H1 (cell line): ENCODE measurements at places on chromosomes 16 and 17.

DNA sequence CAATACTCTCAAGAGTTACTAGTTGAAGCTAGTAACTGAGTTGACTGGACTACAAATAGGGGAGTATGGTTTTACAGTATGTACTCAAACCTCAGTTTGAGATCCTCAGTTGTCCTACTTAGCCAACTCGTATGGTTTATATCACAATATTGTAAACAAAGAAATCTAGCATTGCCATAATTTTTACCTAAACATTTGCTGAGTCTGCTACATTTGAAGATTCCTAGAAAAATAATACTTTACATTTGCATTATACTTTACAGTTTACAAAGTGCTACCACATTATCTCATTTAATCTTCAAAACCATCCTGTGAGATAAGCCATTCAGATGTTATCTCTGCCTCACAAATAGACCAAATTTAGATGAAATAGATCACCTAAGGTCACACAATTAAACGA lies 16.3 kb downstream of the CBX1 start:
- no peak for DNase-seq
- no peaks in the 10 kb centered on the region for H3K4me1 ChIP-seq
- H3K27me3 ChIP-seq = no peaks in the 10 kb centered on the region
- H3K4me3 ChIP-seq = no peak overlapping the region

DNA sequence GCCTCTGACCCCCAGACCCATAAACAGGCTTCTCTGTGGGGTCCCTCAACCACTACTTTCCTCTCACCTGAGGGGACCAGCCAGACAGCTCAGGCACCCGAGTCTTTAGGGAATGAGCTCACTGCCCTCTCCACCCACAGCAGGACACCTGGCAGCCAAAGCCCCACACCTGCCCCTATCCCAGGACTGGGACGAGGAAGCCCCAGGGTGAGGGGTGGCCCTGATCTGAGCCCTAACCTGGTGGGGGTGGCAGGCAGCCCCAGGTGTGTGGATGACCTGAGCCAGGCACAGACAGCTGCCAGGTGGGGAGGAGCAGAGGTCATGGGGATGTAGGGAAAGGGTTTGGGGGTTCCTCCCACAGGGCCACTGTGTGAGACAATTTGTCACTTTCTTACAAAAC lies 1.7 kb upstream of the TEX19 start:
- H3K4me1 ChIP-seq = no peaks in the 10 kb centered on the region
- no peak overlapping the region for H3K27ac ChIP-seq
- no peaks in the 10 kb centered on the region for H3K36me3 ChIP-seq
- DNase-seq = no peak
- no peak overlapping the region for H3K4me3 ChIP-seq

GRCh38 chr16:75256696-75257343 lies 5.4 kb upstream of the BCAR1 start:
- no peaks in the 10 kb centered on the region for H3K36me3 ChIP-seq
- H3K4me3 ChIP-seq = no peak overlapping the region
- H3K27me3 ChIP-seq = no peaks in the 10 kb centered on the region

DNA sequence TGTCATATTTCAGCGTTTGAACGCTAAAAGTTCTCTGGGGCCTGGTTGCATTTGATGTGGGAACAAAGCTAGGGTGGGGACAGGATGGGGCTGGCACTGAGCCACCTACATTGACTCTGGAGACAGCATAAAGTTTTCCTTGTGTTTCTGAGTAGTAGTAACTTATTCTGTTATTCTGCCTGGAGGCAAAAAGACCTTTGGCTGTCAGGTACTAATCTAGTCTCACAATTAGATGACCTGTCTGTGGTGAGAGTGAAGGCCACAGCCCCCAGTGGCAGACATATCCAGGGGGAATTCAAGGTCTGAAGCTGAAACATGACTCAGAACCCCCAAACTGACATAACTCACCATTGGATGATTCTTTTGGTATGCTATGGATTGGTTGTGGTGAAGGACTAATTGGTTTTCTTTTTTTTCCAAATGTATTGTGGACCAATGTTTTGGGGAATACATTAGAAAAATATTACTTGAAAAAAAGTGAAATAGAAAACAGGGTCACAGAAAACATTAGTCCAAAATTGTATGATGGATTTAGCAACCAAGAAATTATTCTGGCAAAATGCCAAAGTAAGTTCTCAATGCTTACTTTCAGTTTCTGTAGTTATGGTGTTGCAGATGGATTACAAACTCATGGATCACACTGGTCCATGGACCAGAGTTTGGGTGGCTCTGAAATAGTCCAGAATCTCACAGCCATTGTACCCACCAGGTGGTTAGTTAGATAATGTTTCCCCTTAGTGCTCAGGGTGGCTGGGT lies 10.5 kb upstream of the SALL1 start:
- peaks cover 15% of the 10 kb centered on the region for H3K27me3 ChIP-seq
- no peaks in the 10 kb centered on the region for H3K36me3 ChIP-seq
- H3K4me3 ChIP-seq = no peak overlapping the region

DNA sequence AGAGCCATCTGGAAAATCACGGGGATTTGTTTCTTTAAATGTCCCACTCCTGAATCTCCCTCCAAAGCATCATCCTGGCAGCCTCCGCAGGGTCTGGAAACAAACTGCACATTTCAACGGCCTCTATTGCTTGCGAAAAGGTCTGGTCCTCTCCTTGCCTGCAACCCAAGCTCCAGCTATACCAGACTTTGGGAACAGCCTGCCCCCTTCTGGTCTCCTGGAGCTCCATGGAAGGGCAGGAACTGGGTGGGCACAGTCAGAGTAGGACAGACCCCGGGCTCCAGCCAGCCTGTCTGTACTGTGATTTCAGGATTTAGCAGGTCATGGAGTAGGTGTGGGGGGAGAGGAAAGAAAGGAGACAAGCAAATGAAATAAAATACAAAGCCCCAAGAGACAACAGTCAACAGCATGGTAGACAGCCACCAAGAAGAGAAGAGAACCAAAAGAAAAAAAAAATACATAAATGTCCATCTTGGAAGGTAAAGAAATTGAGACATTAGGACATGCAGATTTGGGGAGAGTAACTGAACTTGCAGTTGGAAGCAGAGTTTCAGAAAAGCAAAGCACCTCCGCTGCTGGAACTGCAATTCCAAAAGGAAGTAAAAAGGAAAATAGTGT lies 2.7 kb downstream of the XYLT1 start:
- peaks cover 13% of the 10 kb centered on the region; the same call in 1 of the 2 replicates for H3K4me1 ChIP-seq
- no peaks in the 10 kb centered on the region for H3K36me3 ChIP-seq

DNA sequence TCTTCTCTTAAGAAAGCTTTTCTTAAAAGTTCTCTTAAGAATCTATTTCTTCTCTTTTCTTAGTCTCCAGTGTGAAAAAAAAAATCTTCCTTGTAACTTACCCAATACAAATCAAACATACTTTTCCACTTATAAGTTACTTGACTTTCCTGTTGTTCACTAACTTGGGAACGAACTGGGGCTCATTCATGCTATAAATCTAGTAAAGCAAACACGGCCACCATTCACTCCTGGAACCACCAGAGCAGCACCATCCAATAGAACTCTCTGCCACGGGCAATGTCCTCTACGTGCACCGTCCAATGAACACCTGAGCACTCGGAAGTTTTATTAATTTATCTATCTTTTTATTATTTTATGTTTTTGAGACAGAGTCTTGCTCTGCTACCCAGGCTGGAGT lies 20.8 kb downstream of the SRP68 start:
- no peak overlapping the region for H3K27ac ChIP-seq
- H3K4me1 ChIP-seq = peaks cover 2% of the 10 kb centered on the region
- no peak overlapping the region for H3K4me3 ChIP-seq
- H3K27me3 ChIP-seq = no peaks in the 10 kb centered on the region
- peaks cover 49% of the 10 kb centered on the region for H3K36me3 ChIP-seq

DNA sequence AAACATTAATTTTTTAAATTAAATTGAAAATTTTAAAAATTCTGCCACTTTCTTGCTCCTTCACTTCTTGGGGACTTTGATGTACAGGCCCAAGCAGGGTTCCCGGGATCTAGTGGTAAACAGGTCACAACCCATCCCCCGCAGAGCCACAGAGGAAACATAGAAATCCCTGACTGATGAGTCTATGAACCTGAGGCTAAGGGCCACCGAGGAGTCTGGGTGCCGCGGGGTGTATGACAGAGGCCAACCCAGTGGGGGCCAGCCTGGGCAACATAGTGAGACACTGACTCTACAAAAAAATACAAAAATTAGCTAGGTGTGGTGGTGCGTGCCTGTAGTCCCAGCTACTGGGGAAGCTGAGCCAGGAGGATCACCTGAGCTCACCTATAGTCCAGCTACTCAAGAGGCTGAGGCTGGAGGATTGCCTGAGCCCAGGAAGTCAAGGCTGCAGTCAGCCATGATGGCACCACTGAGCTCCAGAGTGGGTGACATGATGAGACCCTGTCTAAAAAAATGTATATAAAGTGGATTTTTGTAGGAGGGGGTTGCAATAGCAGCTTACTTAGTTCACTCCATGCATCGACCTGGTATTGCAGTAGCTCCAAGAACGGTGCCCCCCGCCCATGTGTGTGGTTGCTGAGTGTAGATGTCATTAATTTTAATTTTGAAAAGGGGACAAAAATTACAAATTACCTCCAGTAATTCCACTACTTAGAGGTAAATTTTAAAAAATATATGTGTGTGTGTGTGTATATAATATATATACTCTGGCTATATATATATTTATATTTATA lies 9.2 kb upstream of the FLYWCH1 start:
- H3K36me3 ChIP-seq = no peaks in the 10 kb centered on the region; the same call in 1 of the 2 replicates
- H3K27me3 ChIP-seq = no peaks in the 10 kb centered on the region
- H3K4me1 ChIP-seq = peaks cover 2% of the 10 kb centered on the region; the same call in 1 of the 2 replicates
- no peak for DNase-seq
- no peak overlapping the region for H3K27ac ChIP-seq
- H3K4me3 ChIP-seq = no peak overlapping the region
